C1 segment of cervical spinal cord (tissue), 14 donors: ENCODE measurements at places on chromosomes 3 and 15.

GRCh38 chr15:63041402-63041973 is 1.1 kb upstream of the TPM1 start:
- no peak for DNase-seq

GRCh38 chr15:64842096-64842939 is 603 bp downstream of the PLEKHO2 start:
- DNase-seq, result peak; percentile 53

DNA sequence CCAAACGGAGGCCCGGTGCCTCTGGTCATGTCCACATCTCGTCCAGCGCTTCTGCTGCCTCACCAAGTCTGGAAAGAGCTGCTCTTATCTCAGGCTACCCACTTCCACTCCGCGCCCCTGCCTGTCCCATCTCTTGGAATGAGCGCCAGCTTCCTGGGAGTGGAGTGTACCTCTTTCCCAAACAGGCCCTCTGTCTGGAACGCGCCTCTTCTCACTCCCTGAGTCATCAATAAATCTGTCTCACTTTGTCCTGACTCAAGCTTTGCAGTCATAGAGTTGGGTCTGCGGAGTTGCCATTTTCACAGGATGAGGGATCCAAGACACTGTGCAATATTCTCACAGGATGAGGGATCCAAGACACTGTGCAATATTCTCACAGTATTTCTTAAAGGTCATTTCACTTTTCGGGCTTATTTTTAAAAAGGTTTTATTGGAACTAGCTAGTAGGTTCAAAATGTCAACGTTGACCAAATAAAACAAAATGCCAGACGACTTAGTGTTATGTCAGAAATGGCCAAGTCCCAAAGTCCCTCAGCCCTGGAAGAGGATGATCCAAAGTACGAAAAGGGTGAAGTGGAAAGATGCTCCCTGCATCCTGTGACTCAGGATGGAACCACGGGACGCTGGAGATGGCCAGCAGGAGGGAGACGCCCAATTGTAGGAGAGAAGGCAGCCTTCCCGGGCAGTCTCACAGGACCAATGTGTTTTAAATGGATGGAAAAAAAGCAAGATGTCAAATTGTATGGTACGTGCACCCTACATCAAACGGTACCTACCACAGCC is 81.1 kb downstream of the CHSY1 start:
- no peak for DNase-seq

GRCh38 chr3:66053550-66054094 is 14.9 kb upstream of the MAGI1 start:
- no peak for DNase-seq

- no peak for DNase-seq
These were observed 9.6 kb downstream of the CLDND1 start for GRCh38 chr3:98513091-98513511.

DNA sequence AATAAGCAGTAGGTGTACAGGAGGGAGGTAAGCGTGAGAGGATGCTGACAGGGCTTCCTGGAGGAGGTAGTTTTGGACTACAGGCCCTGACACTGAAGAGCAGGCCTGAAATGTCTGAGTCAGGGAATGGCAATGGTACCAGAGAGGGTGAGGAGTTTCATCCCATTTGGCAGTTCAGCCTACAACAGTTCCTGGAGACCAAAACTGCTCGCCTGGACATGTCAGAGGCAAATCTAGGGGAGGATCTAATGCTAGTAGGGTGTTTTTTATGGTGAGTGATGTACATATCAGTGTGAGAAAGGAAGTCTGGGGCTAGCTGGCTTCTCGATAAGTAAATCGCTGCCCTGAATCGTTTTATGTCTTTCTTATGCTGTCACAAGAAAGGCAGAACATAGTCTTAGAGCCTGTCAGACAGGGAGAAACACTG is 13.8 kb upstream of the TNFSF10 start:
- no peak for DNase-seq

DNA sequence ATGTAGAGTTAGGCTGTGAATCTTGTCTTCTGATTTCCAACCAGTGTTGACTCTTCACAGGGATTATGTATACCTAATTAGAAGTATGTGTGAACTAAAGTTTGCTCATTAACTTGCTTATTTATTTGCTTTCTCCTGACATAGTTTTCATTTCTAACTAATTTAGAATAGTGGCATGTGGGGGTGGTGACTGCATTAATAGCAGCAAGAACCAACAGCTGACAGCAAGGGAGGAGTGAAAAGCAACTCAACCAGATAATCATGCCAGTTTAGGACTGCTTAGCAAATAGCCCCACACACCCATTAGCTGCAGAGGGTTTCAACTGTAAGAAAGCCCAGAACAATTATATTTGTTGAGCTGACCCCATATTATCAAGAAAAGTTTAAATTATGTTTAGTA is 3.8 kb downstream of the ST3GAL6 start:
- DNase-seq, result no peak

- DNase-seq, result no peak
These were observed 7.7 kb downstream of the STARD5 start for GRCh38 chr15:81316267-81316666.

DNA sequence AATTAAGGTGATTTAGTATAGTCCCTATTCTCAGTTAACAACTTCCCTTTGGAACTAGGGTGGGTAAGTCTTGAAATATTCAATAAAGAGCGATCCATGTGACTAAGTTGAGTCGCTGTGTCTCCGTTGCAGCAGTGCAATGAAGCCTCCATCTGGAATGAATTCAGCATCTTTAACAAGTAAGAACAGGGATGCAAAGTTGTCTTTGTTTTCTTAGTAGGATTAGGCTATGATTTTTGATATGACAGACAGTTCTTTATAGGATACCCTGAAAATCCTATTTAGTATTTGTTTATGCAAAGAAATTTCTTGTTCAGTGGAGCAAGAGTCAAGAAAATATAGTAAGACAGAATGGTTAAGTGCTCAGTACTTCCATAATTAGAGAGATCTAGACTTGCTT is 52.7 kb downstream of the RBMS3 start:
- DNase-seq, result no peak

GRCh38 chr15:83858820-83859505 is 205.0 kb downstream of the ADAMTSL3 start:
- no peak for DNase-seq

- DNase-seq, result peak; percentile 68
These were observed 76.1 kb downstream of the CHRD start for GRCh38 chr3:184455991-184456390.

DNA sequence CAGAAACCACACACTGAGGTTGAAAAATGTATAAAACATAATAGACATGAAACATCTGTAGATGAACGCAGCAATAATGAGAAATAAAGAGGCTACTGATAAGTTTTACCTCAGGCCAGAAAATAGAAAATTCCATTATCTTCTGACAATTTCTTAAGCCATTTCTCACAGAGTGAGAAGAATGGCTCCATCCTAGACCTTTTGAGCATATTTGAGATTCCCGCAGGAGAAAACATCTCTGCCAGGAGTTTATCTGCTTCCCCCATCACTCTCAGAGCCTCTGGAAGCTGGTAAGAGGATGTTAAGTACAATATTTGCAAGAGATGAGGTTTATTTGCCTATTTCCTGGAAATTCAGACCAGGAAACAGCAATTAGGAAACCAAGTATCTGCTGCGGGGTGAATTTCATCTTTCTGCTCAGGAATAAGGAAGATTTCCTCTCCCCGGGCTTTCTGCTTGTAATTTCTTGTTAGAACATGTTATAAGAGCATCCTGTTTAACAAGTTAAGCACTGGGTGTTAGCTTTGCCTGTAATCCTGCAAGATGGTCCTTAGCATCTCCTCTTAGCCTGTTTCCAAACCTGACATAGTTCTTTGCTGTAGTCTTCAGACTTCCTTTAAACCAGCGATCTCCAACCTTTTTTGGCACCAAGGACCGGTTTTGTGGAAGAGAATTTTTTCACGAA is 54.8 kb downstream of the ATP13A4 start:
- DNase-seq, result no peak

DNA sequence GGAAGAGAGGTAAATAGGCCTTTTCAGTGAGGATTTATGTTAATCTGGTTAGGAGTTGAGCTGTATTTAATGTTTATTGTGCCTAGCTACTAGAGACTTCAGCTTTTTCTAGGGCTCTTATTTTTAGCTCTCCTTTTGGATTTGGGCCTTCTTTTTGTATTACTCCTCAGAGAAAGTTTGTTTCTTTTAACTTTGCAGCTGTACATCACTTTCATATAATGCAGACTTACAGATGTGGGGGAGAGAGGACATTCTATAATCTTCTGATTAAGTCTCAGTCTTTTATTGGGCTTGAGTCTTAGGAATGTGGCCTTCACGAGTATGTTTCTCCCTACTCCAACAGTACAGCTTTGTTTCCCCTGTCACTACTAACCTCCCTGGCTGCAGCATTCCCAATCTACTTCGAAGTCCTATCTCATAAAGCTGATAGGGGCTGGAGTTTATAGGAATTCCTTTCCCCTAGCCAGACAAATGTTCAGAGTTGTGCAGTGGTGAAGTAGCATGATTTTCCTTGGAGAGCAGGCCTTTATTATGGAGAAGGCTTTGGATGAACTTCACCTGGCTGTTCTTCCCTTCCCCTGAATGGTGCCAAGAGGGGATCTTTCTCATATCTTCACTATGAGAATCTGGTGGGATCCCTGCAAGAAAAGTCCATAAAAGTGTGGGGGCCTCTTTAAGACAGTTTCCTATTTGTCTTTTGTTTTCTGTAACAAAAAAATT is 82.2 kb upstream of the CBLB start:
- DNase-seq, result no peak

GRCh38 chr3:146894406-146894805 is 289.3 kb upstream of the PLSCR5 start:
- no peak for DNase-seq

- no peak for DNase-seq
These were observed 101.2 kb upstream of the SLC4A7 start for GRCh38 chr3:27585429-27585828.

DNA sequence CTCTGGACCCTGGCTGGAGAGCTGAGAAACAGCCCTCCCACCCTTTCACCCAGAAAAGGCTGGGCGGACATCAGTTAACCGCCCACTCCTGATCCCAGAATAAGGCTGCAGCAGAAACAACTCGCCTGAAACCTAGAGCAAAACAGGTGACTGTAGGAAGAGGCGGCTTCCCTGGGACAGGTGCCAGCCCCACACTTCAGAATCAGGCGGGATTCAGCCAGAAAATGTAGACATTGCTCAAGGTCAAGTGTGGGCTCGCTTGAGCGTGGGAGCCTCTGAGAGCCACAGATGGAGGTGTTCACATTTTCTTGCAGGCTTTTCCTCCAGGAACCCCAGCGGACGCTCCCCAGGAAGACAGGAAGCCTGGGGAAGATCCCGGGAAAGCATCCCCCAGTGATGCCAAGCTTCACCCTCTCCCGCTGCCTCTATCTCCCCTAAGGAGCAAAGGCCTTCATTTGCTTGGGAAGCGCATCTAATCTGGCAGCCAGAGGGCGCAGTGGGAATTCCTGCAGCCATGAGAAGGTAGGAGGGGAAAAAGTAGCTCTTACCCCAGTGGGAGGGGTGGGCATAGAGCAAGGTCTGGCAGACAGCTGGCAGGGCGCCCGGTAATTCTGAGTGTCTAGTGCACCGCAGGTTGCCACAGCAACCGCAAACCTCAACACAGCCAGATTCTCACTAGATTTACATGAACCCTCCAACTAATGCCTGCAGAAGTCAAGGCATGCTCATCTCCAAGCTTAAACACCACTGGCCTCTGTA is 77.7 kb downstream of the OCA2 start:
- DNase-seq, result peak; percentile 55

DNA sequence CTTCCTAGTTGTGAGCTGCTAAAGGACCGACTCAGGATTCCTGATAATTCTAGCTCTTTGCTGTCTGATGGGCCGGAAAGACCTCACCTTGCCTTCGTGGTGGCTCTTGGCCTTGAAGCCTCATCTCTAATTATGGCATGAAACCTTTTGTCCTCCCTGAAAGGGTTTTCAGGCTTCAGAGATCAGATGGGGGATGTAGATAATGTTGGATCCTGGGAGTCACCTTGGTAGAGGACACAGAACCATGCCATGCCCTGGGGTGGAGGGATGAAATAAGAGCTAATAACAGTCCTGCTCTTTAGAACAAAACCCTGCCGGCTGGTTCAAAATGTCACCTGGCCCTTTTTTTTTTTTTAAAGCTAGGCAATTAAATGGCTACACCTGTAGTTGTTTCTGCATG is 50.8 kb upstream of the SYN2 start:
- no peak for DNase-seq

DNA sequence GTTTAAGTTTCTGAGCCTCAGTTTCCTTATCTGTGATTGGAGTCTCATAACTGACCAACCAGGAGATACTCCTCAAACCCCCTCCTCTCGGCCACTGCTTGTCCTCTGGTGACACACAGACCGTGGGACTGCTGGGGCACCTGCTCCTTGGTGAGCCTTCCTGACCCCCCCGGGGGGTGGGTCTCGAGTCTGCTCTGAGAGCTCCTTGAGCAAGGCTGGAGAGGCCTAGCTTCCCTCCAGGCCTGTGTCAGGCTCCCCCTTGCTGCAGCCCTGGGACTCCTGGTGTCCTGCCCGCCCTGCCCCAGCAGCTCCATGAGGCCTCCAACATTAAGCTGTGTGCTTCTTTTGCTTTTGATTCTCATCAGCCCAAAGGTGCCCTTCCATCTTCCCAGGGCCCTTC is 27.7 kb downstream of the SRPRB start:
- DNase-seq, result no peak

GRCh38 chr3:27591312-27592210 is 107.4 kb upstream of the SLC4A7 start:
- no peak for DNase-seq

DNA sequence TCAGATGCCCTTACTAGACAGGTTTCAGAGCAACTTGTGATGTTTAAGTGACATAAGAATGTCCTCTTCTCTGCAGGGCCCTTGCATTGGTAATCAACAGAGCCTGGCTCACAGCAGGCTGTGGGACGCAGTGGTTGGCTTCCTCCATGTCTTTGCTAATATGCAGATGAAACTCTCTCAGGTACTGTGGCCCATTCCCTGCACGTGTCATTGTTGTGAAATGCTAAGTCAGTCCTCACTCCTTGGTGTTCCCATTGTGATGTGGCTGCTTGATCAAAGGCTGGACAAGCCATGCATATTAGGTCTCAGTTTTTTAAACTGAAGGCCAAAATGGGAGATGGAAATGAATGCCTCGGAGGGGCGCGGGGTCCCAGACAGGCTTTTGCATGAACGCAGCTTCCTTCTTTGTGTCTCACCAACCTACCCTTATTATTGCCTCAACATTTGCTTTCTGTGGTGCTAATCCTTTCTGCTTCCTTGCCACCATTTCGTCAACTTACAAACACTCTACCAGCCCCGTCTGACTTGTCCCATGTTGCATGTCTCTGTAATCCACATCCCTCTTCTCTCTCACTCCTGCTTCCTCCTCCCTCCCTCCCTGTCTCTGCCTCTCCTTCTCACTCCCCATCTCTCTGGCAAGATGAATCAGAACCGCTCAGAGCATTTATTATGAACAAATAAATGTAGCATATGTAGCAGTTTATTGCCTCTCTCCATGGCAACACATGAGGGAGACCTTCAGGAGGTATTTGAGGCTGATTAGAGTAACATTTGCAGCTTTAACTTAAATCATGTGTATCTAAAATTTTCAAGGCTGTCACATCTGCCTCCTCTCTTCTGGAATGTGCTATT is 133.2 kb upstream of the CHRM5 start:
- DNase-seq, result no peak

DNA sequence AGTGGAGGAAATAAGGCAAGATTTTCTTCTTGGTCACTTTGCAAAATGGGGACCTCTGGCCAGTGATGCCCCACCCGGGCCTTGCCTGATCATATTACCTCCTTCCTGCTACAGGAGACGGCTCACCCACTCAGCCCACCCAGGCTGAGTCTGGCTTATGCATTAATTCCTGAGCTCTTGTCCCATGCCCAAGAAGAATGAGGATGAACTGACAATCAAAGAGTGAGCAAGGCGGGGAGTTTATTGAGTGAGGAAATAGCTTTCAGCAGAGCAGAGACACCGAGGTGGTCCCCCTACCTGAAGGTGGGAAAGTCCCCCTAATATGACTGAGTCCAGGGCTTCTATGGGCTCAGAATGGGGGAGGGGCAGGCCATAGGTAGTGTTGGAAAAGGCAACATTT is 107.5 kb downstream of the EOMES start:
- no peak for DNase-seq
